ENCODE measurements at places on chromosomes 13 and 19.
A peak's percentile ranks its signal among the peaks of the same experiment; 100 is the strongest.

- DNase-seq: no peak
Observed at GRCh38 chr13:99982036-99982730, 599 bp downstream of the ZIC2 start.

- DNase-seq: no peak
Observed at GRCh38 chr19:3839941-3840340, 28.9 kb downstream of the ZFR2 start.

DNA sequence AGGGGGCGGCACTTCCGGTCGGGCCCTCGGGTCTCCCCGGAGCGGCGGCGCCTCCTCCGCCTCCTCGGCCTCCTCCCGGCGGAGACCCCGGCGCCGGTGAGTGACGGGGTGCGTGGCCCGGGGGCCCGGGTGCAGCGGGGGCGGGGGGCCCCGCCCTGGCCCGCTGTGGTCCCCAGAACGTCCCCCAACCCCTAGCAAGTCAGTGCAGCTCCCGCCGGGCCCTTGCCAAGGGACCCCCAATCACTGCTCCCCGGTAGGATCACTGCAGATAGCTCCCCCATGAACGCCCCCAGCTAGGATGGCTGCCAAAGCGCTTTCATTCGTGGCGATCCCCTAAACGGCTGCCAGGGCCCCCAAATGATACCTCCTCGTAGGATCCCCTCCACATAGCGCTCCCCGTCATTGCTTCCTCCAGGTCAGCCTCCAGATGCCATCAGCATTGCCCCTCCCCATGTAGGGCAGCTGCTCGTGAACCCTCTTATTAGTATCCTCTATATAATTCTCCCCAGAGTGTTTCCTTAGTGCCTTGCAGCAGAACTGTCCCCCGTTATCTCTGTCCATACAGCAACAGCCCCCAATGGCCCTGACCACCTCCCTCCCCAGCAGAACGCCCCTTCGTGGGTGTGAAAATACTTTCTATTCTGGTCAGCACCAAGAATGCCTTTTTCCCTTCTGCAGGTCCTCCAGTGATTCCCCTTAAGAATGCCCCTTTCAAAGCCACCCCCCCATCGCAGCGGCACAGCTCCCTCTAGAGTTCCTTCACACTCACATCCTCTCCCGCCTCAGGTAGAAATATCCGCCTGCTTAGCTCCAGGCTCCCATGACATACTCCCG, at the start of gene ZNF865:
Gene ZNF865 (plus strand): TSS at position 11 of the 834 bp plus-strand sequence. CDS start 7,972 bp downstream, outside the sequence.
- peak; percentile 90 for DNase-seq

GRCh38 chr19:29858621-29859020, 46.8 kb downstream of the CCNE1 start:
- no peak for DNase-seq

- DNase-seq: no peak
Observed at GRCh38 chr13:35478271-35479037, 2.0 kb upstream of the MAB21L1 start.

All from cardiac muscle cell (in vitro differentiated cells and primary cell).